ENCODE measurements at places on chromosomes 1 and 21.

GRCh38 chr21:15524855-15525254 lies 204.9 kb upstream of the USP25 start:
- DNase-seq: no peak

- DNase-seq: peak; percentile 34
These were observed 48.1 kb downstream of the TENT5C start for GRCh38 chr1:117653732-117654492.

DNA sequence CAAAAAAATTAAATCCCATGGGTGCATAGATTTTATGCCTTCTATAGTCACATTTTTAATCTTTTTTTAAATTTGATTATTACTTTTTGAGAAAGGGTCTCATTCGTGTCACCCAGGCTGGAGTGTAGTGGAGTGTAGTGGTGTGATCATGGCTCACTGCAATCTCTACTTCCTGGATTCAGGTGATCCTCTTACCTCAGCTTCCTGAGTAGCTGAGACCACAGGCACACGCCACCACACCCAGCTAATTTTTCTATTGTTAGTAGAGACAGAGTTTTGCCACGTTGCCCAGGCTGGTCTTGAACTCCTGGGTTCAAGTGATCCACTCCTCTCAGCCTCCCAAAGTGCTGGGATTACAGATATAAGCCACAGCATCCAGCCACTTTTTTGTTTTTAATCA lies 10.4 kb downstream of the CBR3 start:
- DNase-seq: no peak

DNA sequence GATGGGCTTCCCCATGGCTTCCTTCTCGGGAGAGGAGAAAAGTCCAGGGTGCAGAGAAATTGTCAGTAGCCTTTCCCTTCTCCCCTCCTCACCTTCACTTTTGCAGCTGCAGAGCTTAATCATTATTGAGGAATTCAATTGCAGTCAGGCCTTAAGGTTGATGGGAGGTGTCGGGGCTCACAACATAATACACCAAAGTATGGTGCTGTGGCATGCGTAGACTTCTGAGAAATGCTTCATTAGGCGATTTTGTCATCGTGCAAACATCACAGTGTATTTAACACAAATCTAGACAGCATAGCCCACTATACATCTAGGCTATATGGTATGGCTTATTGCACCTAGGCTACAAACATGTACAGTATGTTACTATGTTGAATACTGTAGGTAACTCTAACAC lies 100.2 kb upstream of the PPM1J start:
- DNase-seq: no peak

DNA sequence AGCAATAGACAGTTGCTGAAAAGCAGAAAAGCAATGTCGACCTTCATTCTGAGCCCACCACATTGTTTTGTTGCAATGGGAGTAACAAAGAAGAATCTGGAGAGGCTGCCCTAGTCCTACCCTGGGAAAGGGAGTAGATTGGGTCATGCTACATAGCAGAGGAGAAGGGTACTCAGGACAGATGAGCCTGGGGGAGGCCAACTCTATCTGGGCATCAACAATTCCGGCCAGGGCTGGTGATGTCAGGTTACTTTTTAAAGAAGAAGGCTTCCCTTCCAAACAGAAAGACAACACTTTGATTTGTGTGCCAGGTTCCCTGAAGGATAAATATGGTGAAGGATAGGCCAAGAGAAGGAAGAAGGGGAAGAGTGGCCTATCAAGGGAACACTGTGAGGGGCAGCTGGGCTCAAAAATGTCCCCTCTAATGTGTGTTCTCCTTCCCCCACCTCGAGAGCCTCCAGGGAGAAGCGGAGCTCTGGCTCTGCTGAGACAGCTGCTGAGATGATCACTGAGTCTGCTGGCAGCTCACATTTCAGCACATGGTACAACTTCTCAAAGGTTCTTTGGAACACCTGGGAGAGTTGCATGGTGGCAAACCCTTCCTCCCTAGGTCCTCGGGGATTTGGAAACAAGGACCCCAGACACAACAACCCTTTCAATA lies 3.2 kb upstream of the ADIPOR1 start:
- no peak for DNase-seq

DNA sequence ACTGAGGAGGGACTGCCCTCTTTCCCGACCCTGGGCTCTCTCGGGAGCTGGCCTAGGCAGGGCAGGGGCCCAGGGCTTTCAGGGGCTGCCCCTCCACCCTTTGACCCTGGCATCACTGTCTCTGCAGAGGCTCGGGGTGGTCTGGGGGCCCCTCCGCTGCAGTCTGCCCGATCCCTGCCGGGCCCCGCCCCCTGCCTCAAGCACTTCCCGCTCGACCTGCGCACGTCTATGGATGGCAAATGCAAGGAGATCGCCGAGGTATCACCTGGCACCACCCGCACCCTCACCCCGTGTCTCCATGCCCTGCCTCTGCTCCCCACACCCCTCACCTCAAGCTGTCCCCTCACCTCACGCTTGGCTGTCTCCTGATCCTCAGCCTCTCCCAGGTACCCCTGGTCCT lies 5.5 kb downstream of the AMPD2 start:
- no peak for DNase-seq

DNA sequence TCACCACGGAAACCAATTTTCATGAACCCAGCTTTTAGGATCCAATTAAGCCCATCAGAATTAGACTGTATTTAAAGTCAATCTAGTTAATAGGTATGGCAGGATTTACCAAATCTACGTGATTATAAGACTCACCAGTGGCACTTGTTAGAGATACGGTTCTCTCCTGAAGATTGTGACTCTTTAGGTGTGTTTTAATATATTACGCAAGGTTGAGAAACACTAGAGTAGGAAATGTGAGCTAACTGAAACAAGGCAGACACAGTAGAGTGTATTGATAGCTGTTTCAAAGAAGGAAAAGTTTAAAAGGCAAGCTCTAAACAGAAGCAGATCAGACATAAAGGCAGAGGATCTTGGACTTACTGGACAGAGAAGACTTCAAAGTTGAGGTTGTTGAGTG lies 11.2 kb upstream of the RPE65 start:
- no peak for DNase-seq

DNA sequence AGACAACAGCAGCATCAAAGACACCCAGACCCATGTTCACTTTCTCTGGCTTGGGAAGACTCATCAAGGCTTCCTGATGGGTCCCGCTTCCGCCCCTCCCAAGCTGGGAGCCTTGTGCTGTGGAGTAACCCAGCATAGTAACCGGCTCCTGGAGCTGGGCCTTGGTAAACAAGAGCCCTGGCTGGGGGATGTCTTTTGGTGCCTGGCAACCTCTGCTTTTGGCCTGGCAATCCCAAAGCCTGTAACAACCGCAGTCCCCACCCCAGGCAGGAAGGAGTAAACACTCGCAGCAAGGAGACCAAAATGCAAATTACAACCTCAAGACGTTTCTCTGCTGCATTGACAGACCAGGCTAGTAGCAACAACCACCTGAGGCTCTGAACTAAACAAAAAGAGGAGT lies 16.9 kb upstream of the THRAP3 start:
- no peak for DNase-seq

DNA sequence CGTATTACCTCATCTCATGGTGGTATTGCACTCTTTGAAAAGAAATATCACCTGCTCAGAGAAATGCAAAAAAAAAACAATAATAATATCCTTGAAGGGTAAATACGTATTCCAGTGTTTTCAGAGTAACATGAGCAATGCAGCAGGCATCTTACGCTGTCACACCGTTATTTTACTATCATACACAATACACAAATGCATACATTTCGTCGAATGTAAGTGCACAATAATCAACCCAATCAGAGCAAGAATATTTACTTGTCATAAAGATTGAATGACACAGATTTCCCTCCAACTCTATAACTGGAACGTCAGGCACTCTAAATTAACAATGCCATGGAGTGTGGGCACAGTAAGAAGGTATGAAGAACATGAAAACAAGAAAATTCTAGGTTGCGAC lies 1050.1 kb downstream of the PLA2G4A start:
- DNase-seq: no peak

DNA sequence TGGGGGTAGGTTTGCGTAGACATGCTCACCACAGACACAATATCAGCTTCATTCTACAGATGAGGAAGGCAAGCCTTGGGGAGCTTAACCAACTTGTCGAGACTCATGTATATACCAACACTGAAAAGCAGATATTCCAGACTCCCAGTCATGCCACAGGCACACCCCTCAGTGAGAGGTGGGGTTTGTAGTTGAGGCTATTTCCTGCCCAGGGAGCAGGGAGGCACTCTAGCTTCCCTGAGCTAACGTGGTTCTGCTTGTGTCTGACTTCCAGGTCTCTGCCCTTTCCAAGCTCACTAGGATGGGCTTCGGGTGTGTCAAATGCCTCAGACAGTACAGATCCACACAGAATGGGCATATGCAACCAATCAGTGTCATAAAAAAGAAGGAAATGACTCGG lies 122.3 kb upstream of the RUNX1 start:
- no peak for DNase-seq

DNA sequence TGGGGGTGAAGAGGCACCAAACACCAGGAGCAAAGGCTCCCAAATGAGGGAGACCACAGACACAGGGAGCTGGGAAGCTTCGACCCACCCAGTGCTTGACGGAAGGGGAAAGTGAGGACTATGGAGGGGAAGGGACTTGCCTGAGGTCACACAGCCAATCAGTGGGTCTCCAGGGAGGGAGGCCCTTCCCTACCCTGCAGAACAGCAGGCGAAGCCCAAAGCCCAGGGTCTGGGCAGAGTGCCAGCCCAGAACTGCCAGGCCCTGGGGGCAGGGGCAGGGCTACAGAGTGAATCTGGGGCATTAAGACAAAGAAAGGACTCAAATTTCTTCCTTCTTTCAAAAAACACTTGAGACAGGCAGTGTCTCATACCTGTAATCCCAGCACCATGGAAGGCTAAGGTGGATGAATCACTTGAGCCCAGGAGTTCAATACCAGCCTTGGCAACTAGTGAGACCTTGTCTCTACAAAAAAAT lies 45.5 kb upstream of the ECE1 start:
- no peak for DNase-seq
